ENCODE measurements at places on chromosomes 3 and 15. TPM values are rescaled to one million over a fixed set of nuclear protein-coding genes. Genes with fewer than 3 reads are reported as not detected.

- no peak for DNase-seq
Observed at GRCh38 chr3:23815879-23816278, 10.1 kb downstream of the UBE2E1 start.

The CFAP100 gene
- 0.12 TPM for total RNA-seq

GRCh38 chr3:41234823-41235721 lies 35.8 kb downstream of the CTNNB1 start:
- peak; percentile 35 for DNase-seq

The TF gene
- total RNA-seq = 0.77 TPM

DNA sequence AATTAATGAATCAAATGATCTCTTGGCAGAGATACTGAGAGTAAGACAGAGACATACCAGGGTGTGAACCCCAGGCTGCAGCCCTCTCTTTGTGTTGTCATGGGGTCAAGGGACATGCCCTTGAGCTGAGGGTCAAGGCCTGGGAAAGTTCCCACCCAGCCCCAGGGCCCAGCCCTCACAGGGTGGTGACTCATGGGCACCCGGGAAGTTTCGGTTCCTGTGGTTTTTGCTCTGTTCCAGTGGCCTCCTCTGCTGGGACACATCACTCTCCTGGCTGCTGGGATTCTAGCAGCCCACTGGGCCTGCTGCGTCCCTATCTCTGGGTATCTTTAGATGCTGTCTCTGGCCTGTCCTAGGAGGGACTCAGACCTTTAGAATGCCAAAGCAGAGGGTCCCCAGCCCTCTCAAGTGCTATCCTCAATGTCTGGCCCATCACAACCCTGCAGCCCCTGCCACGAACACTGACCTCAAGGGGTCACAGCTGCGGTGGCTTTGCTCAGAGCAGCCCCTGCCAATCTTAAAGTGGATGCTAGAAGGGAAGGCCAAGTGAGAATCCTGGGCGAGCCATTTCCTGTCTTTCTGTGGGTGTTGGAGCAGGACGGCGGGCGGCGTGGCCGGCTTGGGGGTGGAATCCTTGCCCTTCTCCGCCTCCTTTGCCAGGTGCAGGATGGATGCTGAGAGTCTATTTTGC lies 148.4 kb upstream of the TLE3 start:
- DNase-seq = no peak

DNA sequence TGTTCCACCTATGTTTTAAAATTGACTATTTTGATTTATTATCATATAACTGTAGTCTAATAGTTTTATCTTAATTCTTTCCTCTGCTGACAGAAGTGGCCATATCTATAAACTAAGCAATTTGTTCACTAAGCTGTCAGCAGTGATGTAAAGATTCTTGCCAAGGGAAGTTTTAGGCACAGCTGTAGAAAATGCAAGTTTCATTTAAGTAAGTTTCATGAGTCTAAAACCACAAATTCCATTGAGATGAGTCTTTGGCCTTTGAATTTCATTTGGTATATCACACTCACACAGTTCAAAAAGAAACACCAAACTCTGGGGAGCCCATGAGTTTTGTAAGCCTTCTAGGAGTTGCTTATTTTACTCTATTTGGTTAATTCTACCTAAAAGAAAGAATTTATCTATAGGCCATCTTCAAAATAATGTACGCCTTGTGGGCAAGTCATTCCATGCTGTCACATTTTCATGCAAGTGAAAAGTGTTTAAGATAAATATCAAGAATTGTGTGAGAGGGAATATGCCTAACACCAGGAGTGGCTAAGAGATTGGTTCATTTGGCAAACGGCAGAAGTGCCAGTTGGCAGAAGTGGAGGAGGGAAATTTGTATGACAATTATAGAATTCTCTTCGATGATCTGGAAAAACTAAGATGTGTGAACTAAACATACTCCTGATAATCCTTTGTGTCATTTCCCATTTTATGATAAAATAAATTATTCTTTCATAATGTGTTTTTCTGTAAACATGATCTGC lies 292.9 kb downstream of the ZIC4 start:
- no peak for DNase-seq
